ENCODE measurements at places on chromosomes 2 and 18.

GRCh38 chr2:217398860-217399259, 539.0 kb upstream of the TNP1 start:
- DNase-seq: no peak

GRCh38 chr2:121212661-121213325, 72.2 kb downstream of the TFCP2L1 start:
- no peak for DNase-seq

- no peak for DNase-seq
These were observed 1141.8 kb downstream of the RPIA start for GRCh38 chr2:89833116-89833779.

DNA sequence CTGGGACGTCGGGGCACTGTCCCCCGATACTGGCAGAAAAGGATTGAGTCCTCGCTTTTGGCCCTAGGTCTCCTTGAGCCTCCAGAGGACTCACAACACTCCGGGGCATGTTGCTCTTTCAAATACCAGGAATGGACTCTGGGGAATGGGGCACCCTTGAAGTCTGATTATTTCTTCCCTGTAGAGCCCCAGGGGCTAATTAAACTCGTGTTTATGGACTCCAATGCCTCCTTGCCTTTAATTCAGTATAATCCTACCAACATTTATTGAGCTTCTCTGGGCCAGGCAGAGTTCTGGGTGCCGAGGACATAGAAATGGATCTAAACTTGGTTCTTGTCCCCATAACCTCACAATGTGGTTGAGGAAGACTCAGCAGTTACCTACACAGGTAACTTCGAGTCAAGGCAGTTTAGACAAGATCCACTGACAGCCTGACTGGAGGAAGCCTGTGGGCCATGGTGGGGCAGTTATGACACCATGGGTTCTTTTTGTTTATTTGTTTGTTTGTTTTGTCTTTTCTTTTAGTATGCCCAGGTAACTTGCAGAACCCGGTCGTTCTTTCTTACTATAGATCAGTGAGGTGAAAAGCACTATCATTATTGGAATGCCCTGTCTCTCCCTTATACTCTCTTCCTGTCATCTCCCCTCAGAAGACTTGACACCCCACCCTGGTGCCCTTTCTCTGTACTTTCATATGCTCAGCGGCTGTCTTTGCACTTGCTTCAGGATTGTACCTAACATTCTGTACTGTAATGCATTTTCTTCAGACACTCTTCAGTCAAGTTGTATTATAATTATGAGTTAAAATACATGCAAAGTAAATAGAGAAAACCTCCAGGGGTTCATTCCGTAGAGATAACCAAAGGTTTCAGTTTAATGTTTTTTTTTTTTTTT, 3.2 kb downstream of the CFLAR start:
- DNase-seq: no peak

GRCh38 chr2:69076601-69077000, 63.6 kb downstream of the ANTXR1 start:
- DNase-seq: no peak

DNA sequence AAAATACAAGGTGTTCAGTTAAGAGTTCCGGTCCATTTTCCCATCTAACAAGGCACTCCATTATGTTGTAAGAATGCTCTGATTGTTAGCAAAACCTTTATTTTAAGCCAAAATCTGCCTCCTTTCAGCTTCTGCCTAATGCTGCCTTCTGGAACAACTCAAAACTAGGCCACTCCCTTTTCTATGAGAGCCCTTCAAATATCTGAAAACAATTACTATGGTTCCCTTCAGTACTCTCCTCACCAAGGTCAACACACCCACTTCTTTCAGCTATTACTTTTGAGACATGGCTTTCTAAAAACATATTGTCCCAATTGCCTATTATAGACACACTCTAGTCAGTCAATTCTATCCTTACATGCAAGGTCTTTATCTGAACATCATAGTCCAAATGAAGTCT, 429.4 kb downstream of the ERBB4 start:
- no peak for DNase-seq

DNA sequence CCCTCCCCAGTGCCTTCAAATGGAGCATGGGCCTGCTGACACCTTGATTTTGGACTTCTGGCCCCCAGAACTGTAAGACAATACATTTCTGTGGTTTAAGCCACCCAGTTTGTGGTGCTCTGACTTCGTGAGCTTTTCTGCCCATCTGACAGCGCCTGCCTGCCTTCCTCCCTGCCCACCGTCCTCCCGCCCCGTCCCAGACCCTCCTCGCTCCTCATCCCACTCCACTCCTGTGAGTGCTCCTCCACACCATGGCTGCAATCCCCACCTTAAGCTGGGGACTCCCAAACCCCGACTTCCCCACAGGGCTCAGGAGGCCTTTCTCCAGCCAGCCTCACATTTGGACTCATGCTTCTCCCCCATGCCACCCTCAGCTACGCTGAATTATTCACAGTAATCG, 70.7 kb downstream of the CABLES1 start:
- DNase-seq: no peak

DNA sequence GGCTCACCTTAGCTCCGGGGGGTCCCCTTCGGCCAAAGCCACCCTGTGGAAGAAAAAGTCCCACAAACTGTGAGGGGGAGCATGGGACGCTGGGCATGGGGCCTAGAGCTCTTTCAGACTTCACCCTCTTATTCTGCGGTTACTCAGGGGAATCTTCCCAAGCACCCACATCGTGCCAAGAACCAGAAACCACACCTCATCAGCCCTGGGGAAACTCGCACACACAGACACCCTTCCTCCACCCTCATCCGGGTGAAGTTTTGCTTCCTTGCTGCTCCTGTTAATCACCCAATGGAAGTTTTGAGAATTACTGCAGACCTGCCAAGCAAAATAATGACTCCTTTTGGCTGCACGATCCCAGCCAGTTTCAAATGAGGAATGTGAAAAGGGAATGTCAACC, 59.1 kb downstream of the COL6A3 start:
- no peak for DNase-seq

- DNase-seq: no peak
These were observed 455.9 kb downstream of the RNF144A start for GRCh38 chr2:7373156-7373555.

GRCh38 chr2:167484875-167485274, 596.6 kb downstream of the XIRP2 start:
- no peak for DNase-seq

DNA sequence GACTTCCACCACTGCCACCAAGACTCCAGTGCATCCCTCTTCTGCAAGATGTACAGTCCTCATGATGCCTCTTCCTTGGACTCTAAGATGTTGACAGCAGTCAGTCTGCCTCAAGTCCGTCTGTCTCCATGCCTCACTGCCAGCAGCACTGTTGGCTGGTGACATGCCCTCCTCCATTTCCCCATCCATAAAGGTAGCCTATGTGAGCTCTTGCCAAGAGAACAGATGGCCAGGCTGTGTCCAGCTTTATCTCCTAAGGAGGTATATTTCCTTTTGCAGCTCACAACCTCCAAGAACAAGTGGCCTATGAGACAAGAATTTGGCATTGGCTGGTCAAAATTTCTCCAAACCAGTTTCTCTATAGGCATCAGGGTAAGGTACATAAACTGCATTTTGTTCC, 149.3 kb upstream of the HNRNPA3 start:
- DNase-seq: no peak

DNA sequence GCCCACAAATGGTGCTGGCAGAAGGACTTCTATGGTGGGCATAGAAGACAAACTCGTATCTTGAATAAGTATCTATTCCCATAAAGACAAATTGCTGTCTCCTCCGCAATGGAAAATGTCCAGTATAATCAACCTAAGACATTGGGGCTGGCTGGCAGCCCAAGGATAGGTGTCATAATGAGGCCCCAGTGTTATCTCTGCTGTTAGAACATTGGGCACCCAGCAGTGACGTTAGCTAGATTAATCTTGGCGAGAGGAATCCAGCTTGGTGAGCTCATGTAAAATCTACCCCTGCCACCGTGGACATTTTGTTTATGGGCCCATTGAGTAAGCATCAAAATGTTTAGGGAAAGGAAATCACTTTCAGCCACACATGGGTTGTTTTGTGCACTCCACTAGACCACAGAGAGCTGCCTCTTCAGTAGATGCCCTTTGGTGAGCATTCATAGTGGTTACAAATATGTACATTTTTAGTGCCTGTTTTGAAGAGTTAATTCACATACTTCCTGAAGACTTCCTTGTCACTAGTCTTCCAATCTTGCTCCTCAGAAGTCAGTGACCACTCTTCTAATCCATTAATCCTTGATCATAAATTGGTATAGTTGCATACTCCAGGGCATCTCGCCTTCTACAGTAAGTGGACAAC, 48.2 kb upstream of the KDM3A start:
- DNase-seq: no peak
